Renal cortical epithelial cell (primary cell): ENCODE measurements at places on chromosomes 16 and 17. TPM values are rescaled to one million over a fixed set of nuclear protein-coding genes. Genes with fewer than 3 reads are reported as not detected.

Gene SEZ6L2
- total RNA-seq: 9.2 and 45.7 TPM in 2 replicates

Gene C17orf67
- total RNA-seq: 0.30 and 0.35 TPM in 2 replicates

Gene MYCBPAP
- total RNA-seq: 0.30 TPM in 1 of 2 replicates, not detected in the other

Gene ZFPM1
- total RNA-seq: 0.35 and 2.8 TPM in 2 replicates
